ENCODE measurements at places on chromosomes 2 and 18.

GRCh38 chr2:207805566-207806226 is 36.0 kb upstream of the FZD5 start:
- DNase-seq: no peak

GRCh38 chr2:236747426-236747825 is 177.8 kb downstream of the ACKR3 start:
- DNase-seq: no peak

DNA sequence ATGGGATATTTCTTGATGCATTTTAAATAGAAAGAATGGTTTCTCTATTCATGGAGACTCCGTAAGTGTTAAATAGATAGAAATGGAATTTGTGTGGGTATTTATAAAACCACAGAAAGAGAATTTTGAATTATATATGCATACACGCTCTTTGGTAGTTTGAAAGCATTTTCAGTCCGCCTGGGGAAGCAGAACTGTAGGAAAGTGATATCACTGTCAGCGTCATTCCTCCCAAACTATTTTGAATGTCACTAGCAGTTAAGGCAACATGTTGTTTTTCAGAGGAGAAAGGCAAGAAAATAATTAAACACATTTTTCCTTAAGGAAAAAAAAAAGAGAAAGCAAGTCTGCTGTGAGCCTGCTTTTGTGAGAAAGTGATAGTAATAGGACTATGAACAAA is 8.7 kb upstream of the ERMN start:
- no peak for DNase-seq

DNA sequence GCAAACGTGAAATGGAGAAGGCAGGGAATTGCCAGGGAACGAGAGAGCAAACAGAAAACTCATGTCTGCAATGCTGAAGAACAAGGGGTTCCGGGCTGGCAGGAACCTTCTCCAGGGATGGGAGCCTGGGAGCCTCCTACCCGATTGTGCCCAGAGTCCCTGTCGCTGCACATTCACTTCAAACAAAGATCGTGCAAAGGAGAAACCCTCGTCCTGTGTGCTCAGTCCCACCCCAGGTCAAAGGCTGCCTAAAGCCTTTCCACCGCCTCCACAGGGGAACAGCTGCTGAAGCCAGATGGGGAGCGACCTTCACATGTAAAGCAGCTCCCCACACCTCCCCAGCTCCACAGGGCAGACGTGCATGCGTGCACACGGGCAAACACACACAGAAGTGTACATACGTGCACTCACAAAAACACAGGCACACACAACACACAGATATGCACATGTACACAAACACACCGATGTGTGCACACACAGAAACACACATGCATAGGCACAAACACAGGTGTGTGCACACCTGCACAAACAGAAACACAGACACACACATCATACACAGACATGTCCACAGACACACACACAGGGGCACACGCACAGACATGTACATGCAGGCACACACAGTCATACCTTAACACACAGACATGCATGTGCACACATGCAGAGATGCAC is 460.1 kb upstream of the SALL3 start:
- DNase-seq: no peak

GRCh38 chr2:195861821-195862220 is 204.8 kb downstream of the SLC39A10 start:
- DNase-seq: no peak

GRCh38 chr18:8946066-8946838 is 156.2 kb upstream of the NDUFV2 start:
- no peak for DNase-seq

DNA sequence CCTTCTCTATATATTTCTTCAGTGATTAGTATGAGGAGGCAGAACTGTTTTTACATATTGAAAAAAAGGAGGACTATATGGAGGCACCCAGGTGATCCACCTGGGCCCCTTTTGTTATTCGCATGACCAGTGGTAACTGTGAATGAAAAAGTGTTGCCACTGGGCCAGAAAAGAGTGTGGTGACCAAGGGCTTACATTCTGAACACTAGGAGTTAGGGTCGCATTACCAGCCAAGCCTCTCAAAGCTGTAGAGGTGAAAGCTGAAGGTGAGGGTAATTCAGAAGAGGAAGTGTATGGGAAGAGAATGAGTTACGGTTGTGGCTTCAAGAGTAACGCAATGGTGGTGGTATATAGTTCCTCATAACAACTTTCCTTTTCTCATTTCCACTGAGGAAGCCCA is 487.6 kb downstream of the TMEM182 start:
- no peak for DNase-seq

DNA sequence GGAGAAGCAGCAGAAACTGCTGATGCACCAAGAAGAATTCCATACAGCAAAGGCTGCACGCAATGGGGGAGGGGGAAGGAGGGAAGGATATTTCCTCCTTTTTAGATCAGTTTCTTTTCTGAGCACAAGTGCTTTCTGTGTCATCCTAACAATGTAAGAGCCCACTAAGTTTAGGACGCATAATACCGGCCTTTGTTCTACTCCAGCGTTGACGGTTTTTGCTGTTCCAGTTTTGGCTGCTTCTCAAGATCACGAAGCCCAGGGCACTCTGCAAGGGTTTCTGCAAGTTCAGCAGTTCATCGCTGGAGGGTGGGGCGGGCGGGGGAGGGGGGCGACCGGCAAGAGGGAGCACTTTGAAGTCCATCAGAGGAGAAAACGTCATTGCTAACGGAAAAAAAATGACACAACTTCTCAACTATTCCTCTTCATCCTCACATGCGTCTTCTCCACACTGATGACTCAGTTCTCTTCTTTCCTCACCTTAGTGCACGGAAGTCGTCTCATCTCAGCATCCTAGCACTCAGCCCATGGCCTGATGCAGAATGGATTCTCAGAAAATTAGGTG is 8.7 kb downstream of the FAM178B start:
- peak; percentile 60 for DNase-seq

GRCh38 chr2:138090330-138090729 is 126.1 kb downstream of the HNMT start:
- no peak for DNase-seq

- DNase-seq: no peak
These were observed 871.9 kb downstream of the TSN start for GRCh38 chr2:122627388-122627787.

- DNase-seq: no peak
These were observed 13.9 kb downstream of the IL37 start for GRCh38 chr2:112924821-112925220.

- no peak for DNase-seq
These were observed 248.4 kb downstream of the ZNF521 start for GRCh38 chr18:25103468-25104155.

DNA sequence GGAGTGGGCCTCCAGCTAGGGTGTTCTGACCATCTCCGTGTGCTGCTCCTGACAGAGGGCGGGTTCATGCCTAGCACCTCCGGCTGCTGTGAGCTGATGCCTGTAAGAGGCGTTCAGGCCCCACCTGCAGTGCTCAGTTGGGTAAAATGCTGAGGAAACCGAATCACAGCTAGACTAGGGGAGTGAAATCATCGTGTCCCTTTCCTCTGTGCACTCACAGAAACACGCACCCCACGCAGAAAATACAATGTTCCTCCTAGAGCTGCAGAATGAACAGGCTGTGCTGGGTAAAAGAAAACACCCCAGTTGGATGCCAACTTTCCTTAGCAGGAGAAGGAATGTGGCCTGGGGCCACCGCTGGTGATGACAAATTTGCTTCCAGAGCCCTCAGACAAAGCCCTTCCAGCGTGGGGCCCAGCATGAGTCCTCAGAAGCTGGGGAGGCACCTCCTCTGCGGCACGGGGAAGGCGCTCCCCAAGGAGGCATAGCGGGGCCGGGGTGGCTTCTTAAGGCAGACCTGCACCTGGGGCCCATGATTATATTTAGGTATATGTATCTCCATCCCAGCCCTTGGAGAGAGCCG is 16.3 kb upstream of the ARHGEF4 start:
- no peak for DNase-seq

GRCh38 chr18:44859751-44860439 is 179.2 kb downstream of the SETBP1 start:
- DNase-seq: no peak

DNA sequence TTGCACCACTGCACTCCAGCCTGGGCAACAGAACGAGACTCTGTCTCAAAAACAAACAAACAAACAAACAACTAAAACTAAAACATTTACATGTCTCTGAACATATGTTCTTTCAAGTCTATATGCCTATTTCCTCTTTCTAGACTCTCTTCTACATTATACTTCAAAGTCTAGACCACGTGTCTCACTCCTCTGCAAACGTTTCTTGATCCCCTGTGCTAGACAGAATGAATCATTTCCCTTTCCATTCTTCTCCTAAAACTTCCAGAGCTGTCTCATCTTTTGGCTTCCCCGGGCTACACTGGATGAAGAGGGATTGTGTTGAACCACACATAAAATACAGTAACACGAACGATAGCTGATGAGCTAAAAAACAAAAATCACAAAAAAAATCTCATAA is 67.1 kb downstream of the BAZ2B start:
- DNase-seq: no peak

DNA sequence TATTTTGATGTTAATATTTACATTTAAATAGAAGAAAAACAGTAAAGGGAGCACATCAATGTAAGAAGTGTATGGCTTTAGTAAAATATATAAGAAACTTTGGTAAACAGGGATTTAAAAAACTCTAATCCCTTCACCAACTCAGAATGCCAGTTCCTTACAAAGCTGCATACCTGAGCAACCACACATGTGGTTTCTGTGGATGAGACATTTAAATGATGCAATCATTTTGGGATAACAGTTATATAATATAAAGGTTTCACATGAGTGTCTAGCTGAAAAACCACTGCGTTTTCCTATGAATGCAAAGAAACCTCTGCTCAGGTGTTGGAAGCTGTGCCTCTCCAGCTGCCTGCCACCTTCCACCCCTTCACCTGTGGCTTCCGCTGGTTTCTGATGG is 209.1 kb upstream of the REV1 start:
- no peak for DNase-seq

GRCh38 chr18:79530821-79531220 is 135.1 kb downstream of the NFATC1 start:
- DNase-seq: no peak

GRCh38 chr2:23399674-23400261 is 14.8 kb downstream of the KLHL29 start:
- DNase-seq: no peak

- DNase-seq: no peak
These were observed 20.2 kb downstream of the TWIST2 start for GRCh38 chr2:238868067-238868524.

GRCh38 chr2:239881561-239882320 is 143.4 kb downstream of the NDUFA10 start:
- no peak for DNase-seq

- DNase-seq: peak; percentile 92
These were observed 704 bp downstream of the KLF11 start for GRCh38 chr2:10043906-10044601.

DNA sequence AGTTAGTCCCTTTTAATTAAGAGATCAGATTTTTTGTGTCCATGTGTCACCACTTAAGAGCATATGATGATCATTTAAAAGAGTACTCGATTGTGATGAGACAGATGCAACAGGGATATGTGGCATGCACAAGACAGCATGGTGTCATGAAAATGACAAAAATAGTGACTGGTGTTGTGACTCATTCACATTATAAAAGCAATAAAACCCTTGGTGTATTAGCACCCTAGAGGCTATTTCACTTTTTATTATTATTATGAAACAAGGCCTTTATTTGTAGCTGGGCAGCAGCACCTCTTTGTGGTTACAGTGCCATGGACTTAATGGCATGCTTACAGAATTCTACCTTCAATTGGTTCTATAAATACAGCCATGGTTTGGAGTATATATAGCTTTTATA is 1296.0 kb upstream of the ZEB2 start:
- no peak for DNase-seq

GRCh38 chr18:9820127-9820526 is 65.6 kb upstream of the TXNDC2 start:
- DNase-seq: no peak

DNA sequence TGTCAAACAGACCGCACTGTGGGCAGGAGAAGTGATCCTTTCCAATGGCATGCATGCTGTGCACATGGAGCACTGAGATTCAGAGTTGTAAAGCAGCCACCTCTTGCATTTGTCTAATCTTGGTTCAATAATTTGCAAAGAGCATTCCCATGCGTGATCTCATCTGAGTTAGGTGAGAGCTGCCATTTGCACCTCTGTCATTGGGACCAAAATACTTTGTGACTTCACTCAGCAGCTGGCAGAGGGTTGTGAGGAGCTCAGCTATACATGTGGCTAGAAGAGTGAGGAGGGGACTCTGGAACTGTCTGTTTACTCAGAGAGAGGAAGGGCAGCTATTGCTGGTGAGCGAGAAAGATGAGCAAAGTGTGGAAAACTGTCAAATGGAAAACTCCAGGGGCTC is 265.1 kb upstream of the TNP1 start:
- no peak for DNase-seq

DNA sequence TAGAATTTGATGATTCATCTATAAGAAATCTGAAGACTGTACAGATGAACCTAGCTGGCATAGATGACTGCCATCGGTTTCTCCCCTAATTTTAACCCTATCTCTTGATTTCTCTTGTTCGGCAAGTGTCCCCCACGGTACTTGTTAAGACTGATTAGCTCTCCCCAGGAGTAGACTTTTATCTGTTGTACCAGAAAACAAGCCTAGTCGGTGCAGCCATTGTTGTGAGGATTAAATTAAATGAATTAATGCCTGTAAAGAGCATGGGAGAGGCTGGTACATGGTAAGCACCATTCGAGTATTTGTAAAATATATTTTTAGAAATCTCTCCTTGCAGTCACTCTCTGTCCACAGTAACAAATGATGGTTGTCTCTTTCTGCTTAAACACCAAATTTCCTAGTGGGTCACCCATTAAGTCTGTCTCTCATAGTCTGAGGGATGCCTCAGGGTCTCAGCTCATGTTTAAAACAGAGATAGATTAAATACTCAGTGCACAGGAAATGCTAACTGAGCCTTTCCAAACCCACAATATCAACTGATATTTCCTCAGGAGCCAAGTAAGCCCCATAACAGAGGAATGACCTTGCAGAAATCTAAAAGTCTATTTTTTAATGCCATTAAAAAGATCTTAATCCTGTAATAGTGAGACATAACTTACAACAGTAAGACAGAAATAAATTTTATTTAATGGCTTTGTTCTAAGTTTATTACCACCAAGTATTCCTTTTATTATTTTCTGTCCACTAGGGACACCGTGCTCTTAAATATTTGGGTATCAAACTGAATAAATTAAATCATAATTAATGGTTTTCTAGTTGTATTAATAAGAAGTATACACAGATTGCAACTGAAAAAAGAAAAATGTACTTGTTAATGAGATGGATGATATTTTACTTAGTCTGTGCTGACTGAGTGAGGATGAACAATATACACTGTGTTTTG is 2.9 kb upstream of the B4GALT6 start:
- DNase-seq: no peak

- no peak for DNase-seq
These were observed 47.2 kb upstream of the STON1 start for GRCh38 chr2:48482769-48483168.

DNA sequence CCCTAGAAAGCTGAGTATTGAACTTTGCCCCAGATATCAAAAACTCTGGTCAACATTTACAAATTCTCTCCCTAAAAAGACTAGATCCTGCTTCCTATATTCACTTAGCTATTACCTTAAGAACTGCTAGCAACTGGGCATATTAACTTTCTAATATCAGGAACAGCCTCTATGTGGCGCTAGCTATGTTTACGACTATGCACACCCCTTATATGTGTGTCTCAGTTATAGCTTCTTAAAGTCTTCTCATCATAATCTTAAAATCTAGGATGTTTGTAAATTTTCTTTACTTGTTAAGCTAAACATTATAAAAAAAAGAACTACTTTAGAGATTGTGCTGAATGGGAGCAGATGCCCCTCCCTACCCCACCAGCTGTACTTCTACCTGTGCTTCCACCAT is 1.7 kb upstream of the STAMBP start:
- no peak for DNase-seq

- DNase-seq: no peak
These were observed 105.0 kb downstream of the CELF4 start for GRCh38 chr18:37460604-37461003.

- no peak for DNase-seq
These were observed 40.2 kb downstream of the MAP4K4 start for GRCh38 chr2:101737478-101738255.
